ENCODE measurements at places on chromosomes 2 and 18.
A peak's percentile ranks its signal among the peaks of the same experiment; 100 is the strongest.

DNA sequence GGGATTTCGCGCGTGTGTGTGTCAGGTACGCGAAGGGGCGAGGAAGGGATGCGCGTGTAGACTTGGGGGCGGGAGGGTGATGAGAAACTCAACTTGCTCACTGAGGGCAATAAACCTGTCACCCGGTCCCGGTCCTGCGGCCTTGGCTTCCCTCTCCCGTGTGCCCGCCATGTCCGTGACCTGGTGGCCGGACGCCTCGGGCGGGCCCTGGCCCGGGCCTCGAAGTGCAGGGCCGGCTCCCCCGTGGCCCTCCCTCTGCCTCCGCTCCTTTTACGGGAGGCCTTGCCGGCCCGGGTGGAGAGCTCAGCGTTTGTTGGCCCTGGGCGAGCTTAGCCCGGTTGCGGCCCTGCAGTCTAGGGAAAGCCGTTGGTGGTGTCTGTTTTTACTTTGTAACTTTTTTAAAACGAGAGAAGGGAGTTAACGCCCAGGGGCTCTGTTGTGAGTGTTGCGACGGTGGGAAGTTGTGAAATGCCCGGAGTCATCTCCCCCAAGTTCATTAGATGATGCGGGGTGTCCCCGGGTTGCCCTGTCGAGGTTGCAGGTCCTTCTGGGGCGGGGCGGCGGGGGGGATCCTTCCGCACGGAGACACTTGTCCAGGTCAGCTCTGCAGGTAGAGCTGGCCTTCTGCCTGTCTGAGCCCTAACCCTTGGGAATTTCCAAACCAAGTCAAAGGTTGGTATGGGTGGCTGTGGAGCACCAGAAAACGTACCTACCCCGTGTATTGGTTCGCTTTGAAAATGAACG, 883 bp downstream of the SMCHD1 start:
- DNase-seq, result peak; percentile 62

DNA sequence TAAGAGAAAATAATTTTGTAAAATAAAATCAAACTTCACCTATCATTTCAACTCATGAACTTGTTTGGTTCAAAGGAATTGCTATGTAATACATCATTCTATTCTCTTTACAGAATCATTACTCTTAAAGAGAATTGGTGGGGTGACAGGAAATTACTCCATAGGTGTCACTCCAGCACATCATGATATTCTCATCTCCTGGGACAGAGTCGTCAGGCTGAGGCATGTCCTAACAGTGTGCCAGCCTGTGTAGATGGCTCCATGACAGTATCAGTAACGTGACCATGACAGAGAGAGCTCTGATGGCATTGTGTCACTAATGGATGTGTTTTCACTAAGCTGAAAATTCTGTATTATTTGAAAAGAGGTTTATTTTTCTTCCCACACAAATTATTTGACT, 13.9 kb downstream of the SPATS2L start:
- no peak for DNase-seq

GRCh38 chr2:109422071-109422757, 191.6 kb downstream of the SEPTIN10 start:
- DNase-seq, result no peak

DNA sequence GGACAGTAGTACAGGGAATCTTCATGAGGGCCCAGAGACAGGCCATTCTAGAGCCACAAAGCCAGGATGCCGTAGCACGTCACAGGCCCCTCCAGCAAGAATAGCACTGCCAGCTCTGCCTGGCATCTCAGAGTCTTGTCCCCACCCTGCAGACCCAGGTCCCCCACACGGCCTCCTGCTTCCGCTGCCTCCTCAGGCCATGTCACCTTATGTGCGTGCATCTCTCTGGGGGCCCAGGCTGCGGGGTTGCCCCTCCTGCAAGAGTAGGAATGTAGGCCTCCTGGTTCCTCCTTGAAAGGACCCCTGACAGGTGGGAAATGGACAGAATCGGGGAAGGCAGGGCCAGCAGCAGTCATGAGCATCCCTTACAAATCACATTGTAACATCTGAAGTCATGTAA, 49.8 kb downstream of the ADI1 start:
- DNase-seq, result no peak

- DNase-seq, result no peak
These were observed 48.8 kb upstream of the KCNE4 start for GRCh38 chr2:223003191-223003590.

DNA sequence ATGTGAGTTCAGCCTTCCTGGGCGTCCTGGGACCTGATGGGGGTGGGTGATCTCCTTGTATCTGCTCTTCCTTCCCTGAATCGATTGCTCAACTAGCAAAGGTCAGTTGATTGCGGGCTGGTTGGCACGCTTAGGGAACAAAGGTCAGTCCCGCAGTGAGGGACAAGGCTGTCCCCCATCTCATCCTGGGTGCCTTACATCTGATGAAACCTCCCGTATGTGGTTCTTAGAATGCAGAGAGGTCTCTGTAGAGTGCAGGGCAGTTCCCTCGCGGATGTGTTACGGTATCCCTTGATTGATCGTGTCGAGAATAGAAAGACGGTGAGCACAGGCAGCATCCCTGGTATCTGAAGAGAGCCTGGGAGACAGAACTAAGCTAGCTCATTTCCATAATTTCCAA, 56.4 kb upstream of the RBM44 start:
- DNase-seq, result no peak

DNA sequence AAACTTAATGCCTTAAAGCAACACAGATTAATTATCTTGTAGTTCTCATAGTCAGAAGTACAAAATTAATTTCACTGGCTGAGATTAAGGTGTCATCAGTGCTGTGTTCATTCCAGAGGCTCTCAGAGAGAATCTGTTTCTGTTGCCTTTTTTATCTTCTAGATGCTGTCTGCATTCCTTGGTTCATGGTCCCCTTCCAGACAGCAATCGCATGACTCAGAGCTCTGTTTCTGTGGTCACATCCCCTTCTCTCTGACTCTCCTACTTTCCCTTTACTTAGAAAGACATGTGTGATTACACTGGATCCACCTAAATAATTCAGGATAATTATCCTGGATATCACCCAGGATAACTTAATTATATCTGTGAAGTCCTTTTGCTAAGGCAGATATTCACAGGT, 148.6 kb downstream of the MAIP1 start:
- no peak for DNase-seq

- DNase-seq, result no peak
These were observed 384.2 kb upstream of the SALL3 start for GRCh38 chr18:78595453-78595852.

DNA sequence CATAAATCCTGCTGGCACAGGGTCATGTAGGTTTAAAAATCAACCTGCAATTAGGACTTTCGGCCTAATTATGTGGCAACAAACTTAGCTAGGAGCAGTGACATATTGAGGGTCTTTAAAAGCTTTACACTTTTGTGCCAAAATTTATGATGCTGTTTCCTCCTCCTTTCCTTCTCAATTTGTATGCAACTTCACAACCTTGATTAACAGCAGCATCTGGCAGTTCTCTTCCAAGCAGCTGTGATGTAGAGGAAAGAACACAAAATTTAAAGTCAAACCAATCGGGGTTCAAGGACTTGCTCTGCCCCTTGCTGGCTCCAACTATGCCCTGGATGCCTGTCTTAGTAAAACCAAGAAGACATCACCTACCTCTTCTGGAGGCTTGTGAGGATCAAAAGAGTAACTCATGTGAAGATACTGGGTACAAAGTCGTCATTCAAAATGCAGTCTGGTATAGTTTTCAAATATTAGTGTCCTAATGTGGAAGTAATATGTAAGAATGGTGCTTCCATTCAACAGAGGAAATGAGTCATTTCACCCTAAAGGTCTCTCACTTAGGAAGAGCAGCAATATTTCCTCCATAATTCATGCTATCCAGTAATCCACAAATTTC, 94.7 kb downstream of the ANKRD44 start:
- DNase-seq, result no peak

- no peak for DNase-seq
These were observed 67.0 kb downstream of the TSHZ1 start for GRCh38 chr18:75277610-75277928.

DNA sequence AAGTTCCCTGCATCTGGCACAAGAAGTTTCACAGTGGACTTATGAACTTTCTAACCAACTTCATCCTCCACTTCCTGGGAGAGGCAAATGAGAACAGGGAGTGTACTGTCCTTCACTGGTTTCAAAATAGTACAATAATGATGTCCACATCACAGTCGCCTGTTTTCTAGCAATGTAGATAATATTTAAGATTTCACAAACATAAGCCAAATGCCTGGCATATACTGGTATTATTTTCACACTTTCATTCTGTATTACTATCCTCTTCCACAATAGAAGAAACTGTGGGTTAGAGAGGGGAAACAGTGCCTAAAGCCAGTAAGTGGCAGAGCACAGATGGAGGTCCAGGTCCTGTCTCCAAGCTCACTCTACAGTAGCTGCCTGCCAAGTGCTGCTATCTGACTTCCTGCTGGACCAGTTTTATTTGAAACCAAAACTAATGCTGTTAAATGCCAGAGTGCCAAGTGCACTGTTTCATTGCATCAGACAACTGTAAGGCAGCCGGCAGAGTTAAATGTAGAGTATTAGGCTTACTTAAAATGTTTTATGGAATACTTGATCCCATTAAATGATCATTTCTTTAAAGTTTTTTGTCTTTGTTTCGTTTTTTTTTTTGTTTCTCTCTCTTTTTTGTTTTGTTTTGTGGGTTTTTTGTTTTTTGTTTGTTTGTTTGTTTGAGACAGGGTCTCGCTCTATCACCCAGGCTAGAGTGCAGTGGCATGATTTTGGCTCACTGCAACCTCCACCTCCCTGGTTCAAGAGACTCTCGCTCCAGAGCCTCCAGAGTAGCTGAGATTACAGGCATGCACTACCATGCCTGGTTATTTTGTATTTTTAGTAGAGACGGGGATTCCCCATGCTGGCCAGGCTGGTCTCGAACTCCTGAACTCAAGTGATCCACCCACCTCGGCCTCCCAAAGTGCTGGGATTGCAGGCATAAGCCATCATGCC, 15.1 kb downstream of the COBLL1 start:
- no peak for DNase-seq
